ENCODE measurements at places on chromosomes 5 and 9. TPM values are rescaled to one million over a fixed set of nuclear protein-coding genes. Genes with fewer than 3 reads are reported as not detected.

The LRRC19 gene
- not detected for total RNA-seq

The TMEM245 gene
- 101 TPM for total RNA-seq

GRCh38 chr5:75756211-75756610 is 39.0 kb upstream of the POC5 start:
- no peaks in the 10 kb centered on the region for H3K4me1 ChIP-seq
- no peaks in the 10 kb centered on the region for H3K36me3 ChIP-seq
- no peak overlapping the region for H3K4me3 ChIP-seq
- H3K27ac ChIP-seq, result no peak overlapping the region
- no peak for DNase-seq
- no peaks in the 10 kb centered on the region for H3K27me3 ChIP-seq

DNA sequence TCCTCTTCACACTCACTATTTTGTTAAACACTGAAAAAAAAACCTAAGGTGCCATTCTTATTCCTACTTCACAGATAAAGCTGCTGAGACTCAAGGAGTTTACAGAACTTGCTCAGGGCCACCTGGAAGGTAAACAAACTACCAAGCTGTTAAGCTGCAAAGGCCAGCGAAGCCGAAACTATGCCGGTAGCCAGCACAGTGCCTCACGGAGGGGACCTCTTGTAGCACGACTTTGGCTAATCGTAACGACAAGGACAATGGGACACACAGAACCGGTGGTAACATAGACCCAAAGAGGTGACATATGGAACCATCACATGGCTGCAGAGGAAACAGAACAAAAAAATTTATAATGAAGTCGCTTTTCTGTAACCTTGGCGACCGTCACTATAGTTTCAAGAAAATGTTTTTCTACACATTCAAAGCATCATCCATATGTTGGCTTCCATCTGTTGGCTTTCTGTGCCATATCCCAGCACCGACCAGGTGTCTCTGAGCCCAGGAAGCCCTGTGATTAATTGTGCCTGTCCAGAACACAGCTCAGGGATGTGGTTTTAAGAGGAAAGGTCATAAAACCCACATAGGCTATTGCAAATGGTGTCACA is 60.3 kb downstream of the S1PR3 start:
- H3K4me3 ChIP-seq, result no peak overlapping the region
- no peak overlapping the region for H3K27ac ChIP-seq
- H3K4me1 ChIP-seq, result no peaks in the 10 kb centered on the region
- no peaks in the 10 kb centered on the region for H3K36me3 ChIP-seq

DNA sequence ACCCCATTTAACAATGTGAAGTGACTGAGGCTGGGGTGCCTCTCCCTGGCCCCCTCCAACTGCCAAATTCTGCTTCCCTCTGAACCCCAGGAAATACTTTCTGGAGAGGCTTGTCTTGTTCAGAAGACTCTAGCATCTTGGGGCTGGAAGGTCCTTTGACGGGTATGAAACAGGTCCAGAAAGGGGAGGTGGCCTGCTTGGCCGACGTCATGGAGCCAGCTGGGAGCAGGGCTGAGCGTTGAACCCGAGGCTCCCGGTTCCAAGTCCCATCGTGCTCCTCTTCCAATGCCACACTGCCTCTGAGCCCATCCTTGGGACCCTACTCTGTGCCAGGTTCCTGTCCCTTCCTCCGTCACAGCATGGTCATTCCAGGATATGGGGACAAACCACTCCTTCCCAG is 46.9 kb downstream of the NDST1 start:
- peaks cover 29% of the 10 kb centered on the region for H3K36me3 ChIP-seq
- no peak overlapping the region for H3K4me3 ChIP-seq
- H3K27me3 ChIP-seq, result no peaks in the 10 kb centered on the region
- H3K27ac ChIP-seq, result no peak overlapping the region
- H3K4me1 ChIP-seq, result no peaks in the 10 kb centered on the region

The FIBCD1 gene
- not detected for total RNA-seq

DNA sequence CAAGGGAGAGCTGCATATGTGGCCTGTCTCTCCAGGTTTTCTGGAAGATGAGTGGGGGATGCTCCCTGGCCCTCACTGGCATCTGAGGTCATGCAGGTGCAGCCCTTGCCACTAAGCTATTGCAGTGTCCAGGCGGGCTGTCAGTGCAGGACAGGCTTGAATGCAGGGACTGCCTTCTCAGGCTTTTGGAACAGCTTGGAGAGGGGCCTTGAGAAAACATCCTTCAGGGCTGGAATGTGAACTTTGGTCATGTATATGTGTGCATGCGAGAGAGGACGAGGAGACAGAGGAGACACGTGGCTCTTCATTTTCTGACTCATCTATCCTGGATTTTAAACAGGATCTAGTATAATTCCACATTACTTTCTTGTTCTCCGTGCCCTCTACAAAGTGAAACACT is 90.3 kb downstream of the MACROH2A1 start:
- H3K4me1 ChIP-seq, result no peaks in the 10 kb centered on the region
- no peak for DNase-seq
- H3K36me3 ChIP-seq, result no peaks in the 10 kb centered on the region
- no peak overlapping the region for H3K27ac ChIP-seq

The SLCO6A1 gene
- not detected for total RNA-seq

DNA sequence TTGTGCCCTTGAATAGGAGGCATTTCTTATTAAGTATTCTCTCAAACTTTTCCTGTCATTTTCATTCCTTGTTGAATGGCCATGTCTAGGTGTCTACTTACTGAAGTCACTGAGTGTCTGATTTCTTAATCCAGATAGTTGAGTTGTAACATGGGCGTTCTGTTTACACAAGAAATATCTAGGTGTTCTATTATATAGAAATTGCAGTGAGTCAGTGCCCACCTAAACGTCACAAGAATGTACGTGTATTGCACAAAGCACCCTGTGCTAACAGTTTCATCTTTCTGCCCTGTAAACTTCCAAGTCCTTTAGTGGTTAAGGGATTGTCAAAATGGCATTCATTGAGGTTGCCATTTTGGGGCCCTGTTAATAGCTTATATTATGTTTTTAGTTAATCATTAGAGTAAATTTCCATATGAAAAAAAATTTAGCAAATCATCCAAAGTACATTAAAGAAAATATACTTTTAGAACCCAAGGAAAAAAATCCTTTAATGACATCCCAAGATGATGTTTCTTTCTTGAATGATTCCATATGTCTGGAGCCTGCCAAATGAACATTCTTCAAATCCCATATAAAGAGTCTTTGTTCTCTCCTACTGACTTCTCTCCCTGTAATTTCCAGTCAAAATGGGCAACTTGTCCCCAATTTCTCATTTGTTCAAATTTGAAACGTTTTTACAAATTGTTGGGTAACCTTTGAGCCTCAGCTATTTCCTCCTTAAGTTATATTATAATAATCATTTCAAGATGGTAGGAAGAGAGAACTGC is 114.2 kb downstream of the GOLPH3 start:
- no peaks in the 10 kb centered on the region for H3K36me3 ChIP-seq
- H3K4me3 ChIP-seq, result no peak overlapping the region
- no peaks in the 10 kb centered on the region for H3K4me1 ChIP-seq
- H3K27me3 ChIP-seq, result no peaks in the 10 kb centered on the region

The SOX30 gene
- total RNA-seq, result 0.55 TPM

- H3K36me3 ChIP-seq, result no peaks in the 10 kb centered on the region
- DNase-seq, result no peak
- no peak overlapping the region for H3K4me3 ChIP-seq
- no peak overlapping the region for H3K27ac ChIP-seq
- peaks cover 7% of the 10 kb centered on the region for H3K4me1 ChIP-seq
Measured at GRCh38 chr9:83271665-83272071, 208.7 kb upstream of the RASEF start.

The SHOC1 gene
- not detected for total RNA-seq

The HAPLN1 gene
- total RNA-seq, result not detected

GRCh38 chr9:21770871-21771560 is 31.4 kb upstream of the MTAP start:
- no peak overlapping the region for H3K4me3 ChIP-seq
- no peaks in the 10 kb centered on the region for H3K27me3 ChIP-seq
- H3K4me1 ChIP-seq, result no peaks in the 10 kb centered on the region

DNA sequence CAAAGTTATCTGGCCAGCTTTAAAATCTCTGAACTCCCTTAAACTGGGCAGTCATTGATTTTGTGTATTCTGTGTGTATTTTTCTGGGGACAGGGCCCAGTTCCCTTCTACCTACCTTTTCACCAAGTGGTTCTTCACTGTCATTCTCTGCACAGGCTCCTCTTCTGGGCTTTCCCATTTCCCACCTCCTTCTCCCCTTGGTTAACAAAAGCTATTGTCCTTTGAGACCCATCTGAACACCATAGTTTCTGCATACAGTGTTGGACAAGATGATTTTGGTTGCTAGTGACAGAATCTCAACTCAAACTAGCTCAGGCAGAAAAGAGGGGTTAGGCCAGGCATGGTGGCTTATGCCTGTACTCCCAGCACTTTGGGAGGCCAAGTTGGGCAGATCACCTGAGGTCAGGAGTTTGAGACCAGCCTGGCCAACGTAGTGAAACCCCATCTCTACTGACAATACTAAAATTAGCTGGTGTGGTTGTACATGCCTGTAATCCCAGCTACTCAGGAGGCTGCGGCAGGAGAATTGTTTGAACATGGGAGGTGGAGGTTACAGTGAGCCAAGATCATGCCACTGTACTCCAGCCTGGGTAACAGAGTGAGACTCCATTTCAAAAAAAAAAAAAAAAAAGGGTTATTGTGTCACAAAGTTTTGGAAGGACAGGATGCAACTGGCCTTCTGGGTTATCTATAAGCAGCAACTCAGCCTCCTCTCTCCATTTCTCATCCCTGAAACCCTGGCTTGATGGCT is 31.0 kb upstream of the ANKRD34B start:
- H3K4me3 ChIP-seq, result no peak overlapping the region
- H3K36me3 ChIP-seq, result no peaks in the 10 kb centered on the region
- no peak overlapping the region for H3K27ac ChIP-seq
- no peak for DNase-seq
- H3K4me1 ChIP-seq, result no peaks in the 10 kb centered on the region
- H3K27me3 ChIP-seq, result no peaks in the 10 kb centered on the region

Data from sigmoid colon (tissue), 7 donors.